MG63 (cell line): ENCODE measurements at places on chromosomes 1 and 21. TPM values are rescaled to one million over a fixed set of nuclear protein-coding genes. Genes with fewer than 3 reads are reported as not detected.

DNA sequence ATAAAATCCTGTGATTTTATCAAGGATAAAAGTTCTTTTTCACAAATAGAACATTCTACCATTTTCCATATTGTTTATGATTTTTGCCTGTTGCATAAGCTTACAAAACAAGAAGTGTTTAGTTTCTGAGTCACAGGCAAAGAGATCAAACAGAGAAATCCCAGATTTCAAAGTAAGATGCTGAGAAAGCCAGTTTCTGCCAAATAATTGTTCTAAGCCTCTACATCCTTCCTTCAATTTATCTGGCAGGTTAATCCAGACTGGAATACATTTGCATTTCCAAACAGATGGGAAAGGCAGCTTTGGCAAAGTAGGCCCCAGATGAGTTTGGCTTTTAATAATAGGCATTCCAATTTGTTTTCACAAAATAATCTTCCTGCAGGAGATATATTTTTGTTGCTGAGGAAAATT is 2.5 kb downstream of the SLC1A7 start:
- no peak for DNase-seq

RAB42 gene
- total RNA-seq: 12.5 and 14.1 TPM in 2 replicates

DNA sequence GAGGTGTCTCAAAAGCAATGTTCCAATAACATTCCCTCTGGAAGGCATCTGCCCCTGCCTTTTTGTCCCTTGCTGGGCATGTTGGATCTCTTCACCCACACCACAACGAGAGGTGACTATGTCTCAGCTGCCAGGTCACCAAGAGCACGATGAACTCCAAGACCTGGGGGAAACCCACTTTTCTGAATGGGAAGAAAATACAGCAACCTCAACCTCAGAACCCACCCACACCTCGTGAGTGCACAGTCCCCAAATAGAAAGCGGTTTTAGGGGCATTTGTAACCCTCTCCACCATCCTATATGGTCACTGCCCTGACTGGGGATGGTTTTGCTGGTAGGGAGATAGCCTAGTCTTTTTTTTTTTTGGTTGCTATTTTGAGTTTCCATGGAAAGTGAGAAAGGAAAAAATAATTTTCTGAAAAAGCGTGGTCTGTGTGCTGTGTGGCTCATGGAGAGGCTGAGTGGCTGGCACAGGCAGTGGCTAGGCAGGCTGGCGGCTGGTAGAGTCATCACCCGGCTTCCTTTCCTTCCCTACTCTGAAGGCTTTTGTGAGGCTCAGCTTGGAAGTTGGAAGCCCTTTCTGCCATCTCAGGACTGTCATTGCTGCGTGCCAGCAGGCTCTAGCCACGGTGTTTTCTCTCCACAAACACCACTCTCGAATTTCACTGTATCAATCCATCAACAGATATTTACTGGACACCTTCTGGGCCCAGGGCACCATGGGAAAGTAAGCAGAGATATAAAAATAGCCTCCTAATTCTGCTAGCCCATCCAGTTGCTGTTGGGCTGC is 15.8 kb downstream of the TSPAN2 start:
- no peak for DNase-seq

DNA sequence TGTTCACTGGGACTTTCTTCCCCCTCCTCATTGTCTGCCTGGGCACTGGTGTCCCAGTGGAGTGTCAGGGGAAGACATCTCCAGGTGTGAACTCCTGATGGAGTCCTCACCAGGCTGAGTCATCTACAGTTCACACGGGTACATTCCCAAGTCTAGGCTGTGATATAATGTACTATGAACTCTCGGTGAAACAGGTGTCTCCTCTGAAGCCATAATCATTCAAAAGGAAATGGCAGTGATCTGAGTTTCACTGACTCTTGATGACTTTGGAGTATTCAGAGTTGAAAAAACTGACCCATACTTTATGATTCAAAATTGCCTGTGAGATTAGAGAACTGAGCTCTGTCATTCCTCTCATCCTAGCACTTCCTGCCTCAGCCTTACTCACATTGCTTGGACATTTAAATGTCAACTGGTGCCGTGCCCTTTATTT is 9.1 kb downstream of the LAMC2 start:
- peak; percentile 8 for DNase-seq

- DNase-seq: no peak
These were observed 3.1 kb upstream of the CDC14A start for GRCh38 chr1:100349246-100349645.

FMOD gene
- total RNA-seq: not detected in 2 replicates

- no peak for DNase-seq
These were observed 48.5 kb upstream of the DMRTB1 start for GRCh38 chr1:53410701-53411100.

- no peak for DNase-seq
These were observed 240.9 kb downstream of the KIF26B start for GRCh38 chr1:245395680-245396079.

- no peak for DNase-seq
These were observed 3.3 kb upstream of the IRF2BP2 start for GRCh38 chr1:234613128-234613875.

GRCh38 chr1:168689726-168690602 is 39.0 kb downstream of the DPT start:
- DNase-seq: peak; percentile 70

DNA sequence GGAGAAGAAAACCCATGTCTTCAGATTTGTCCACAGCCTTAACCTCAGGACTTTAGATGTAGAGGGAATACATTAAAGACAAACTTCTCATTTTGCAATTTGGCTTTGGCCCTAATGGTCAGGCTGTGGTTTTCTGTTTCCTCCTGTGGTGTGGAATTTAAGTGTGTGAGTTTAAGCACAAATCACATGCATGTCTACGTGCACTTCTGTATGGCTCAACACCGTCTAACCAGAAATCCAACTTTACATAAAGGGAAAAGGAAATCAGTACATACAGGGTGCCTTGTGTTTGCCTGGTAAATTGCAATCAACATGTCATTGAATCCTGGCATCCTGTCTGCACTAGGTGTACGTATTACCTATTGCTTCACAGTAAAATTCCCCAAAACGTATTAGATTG is 1.2 kb upstream of the ZNF124 start:
- no peak for DNase-seq

GRCh38 chr1:220833436-220833835 is 45.8 kb upstream of the HLX start:
- no peak for DNase-seq

DNA sequence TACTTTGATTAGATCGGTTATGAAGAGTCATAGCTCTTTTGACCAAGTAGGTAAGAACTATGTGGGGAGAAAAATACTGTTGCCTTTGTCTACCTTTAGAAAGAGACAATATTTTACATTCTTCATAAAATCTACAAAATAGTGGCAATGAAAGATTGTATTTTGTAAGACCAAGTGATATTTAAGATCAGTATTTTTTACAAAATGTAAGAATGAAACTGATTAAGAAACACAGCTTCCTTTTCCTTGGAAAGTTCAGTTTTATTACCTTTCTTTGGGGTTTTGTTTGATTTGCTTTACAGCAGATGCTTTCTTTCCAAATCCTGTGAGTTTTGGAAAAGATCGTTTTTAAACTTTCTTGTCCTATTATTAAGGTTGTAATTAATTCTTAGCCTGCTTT is 69.8 kb downstream of the SLC35A3 start:
- no peak for DNase-seq

GRCh38 chr1:110048240-110048639 is 13.8 kb downstream of the STRIP1 start:
- DNase-seq: no peak

GRCh38 chr1:169474302-169474995 is 11.3 kb downstream of the SLC19A2 start:
- DNase-seq: no peak

GRCh38 chr1:19240673-19241538 is 10.4 kb downstream of the EMC1 start:
- DNase-seq: peak; percentile 56

DNA sequence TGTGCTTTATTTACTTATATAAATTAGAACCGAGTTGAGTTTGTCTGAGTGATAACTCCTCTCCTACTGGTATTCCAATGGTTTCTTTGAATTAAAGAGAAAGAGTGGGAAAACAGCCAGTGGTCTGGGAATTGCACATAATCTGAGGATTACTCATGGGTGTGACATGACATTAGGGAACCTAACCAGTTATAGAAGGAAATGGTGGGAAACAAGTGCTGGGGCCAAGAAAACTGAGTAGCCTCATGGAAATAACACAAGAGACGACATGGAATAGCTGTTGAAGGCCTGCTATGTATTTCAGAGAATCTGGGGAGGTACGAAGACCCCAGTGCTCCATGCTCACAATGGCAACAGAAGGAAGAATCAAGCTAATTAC is 41.8 kb upstream of the LRRC52 start:
- DNase-seq: peak; percentile 32

GRCh38 chr21:31293986-31294385 is 50.1 kb downstream of the TIAM1 start:
- peak; percentile 86 for DNase-seq

OR10J1 gene
- not detected in 2 replicates for total RNA-seq

DNA sequence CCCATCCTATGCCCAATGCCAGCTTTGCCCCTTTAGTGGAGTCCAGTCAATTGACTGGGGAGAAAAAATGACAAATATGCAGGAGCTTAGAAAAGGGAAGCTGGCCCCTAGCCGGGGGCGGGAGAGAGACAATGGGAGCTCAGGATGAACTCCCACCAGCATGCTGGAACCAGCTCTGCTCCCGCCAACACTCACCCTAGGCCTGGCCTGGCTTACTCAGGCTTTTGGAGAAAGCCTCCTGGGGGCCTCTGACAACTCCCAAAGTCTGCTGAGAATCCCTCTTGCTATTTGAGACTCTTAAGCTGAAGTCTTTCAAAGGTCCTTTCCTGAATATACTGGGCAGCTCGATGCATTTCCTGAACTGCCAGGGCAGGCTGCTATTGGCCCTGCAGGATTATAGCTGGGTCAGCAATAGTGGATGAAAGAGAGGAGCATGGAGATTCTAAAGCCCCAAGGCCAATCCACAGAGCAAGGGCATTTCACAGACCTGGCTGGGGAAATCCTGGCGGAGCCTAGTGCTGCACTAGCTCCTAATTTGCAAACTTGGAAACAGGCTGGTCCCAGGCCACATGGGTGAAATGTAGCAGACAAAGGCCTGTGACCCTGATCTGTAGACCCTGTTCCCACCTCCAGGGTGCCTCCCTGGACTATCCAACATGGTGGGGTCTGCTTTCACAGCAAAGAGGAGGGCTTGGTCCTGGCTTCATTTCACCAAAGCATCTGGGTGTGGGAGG is 35.7 kb upstream of the CLSTN1 start:
- peak; percentile 56 for DNase-seq

F5 gene
- not detected in 2 replicates for total RNA-seq
